ENCODE measurements at places on chromosomes 3 and 15.

DNA sequence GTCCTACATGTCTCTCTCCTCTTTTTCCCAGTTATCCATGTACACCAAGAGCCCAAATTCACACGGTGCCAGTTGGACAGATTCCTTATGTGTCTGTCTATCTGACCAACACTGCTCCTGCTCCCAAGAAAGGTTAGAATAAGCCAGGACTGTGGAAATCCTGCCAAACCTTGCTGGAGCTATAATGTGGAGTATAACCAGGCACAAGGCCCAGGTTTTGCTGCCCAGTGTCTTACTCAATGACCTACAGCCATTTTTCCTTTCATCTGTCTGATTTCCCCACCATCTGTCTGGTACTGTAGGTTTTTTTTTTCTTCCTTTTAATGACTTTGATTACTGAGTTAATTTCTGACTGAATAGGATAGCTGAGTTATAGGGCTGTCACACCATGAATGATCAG is 26.5 kb upstream of the MINDY4B start:
- DNase-seq = no peak

- DNase-seq = no peak
Observed at GRCh38 chr15:34993877-34994276, 5.8 kb upstream of the ZNF770 start.

GRCh38 chr3:31541089-31541488 is 8.4 kb downstream of the STT3B start:
- DNase-seq = no peak

- DNase-seq = no peak
Observed at GRCh38 chr3:174873832-174874657, 14.9 kb downstream of the NAALADL2 start.

GRCh38 chr15:62449638-62450037 is 284.6 kb upstream of the C2CD4B start:
- no peak for DNase-seq

GRCh38 chr3:46546896-46547440 is 19.1 kb downstream of the LRRC2 start:
- no peak for DNase-seq

GRCh38 chr15:93557696-93558095 is 468.7 kb upstream of the RGMA start:
- no peak for DNase-seq

DNA sequence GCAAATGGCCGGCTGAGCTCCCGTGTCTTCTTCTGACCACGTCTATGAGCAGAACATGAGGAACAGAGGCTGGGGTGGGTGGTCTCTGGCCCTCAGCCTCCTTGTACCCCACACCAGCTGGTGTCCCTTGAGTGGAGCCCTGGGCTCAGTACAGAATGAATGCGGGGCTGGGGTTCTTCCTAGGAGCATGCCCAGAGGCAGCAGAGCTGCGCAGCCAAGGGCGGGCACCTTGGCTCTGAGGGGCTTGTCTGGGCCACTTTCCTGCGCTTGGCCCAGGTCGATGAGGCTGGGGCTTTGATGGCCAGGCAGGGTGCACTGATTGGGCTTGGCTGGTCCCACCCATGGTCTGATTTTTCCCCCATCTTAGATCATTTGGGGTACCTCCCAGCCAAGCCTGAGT is 6.4 kb downstream of the SCN5A start:
- no peak for DNase-seq

DNA sequence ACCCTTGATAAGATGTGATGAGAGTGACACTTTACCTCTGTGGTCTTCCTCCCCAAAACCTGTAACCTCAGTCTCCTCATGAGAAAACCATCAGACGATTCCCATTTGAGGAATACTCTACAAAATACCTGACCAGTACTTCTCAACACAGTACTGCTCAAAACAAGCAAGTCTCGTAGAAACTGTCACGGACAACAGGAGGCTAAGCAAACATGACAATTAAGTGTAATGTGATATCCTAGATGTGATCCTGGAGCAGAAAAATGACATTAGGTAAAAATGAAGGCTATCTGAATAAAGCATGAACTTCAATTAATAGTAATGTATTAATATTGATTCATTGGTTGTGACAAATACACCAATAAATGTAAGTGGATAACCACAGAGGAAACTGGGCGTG is 113.6 kb downstream of the CACNA2D3 start:
- DNase-seq = no peak

Data from astrocyte (in vitro differentiated cells and primary cell).